Activated CD4-positive, alpha-beta T cell treated with anti-CD3 and anti-CD28 coated beads for 36 hours (primary cell): ENCODE measurements at places on chromosomes 2 and 18. TPM values are rescaled to one million over a fixed set of nuclear protein-coding genes. Genes with fewer than 3 reads are reported as not detected.

HOXD13 gene
- not detected for total RNA-seq

UGT1A10 gene
- total RNA-seq, result not detected

ZNF236 gene
- 13.7 TPM for total RNA-seq

EIPR1 gene
- total RNA-seq, result 38.6 TPM

SRD5A2 gene
- not detected for total RNA-seq

PDCD1 gene
- 37.2 TPM for total RNA-seq

HJURP gene
- 111 TPM for total RNA-seq

CD8B2 gene
- total RNA-seq, result 0.09 TPM

DNA sequence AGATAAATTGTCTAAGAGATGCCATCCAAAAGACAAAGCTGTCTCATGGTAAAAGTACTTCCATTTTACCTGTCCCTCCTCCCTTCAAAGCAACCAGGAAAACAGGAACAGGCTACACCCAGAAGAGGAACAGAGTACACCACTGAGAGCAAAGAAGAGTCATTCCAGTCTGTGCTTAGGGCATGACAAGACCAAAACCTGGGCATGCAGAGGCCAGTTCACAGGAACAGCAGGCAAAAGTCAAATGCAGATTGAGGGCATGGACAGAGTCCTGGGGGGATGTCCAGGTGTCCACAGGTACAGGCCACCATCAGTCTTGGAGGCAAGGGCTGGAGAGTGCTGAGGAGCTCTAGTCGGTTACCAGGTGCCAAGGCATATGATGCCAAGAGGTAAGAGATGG is 23.7 kb downstream of the PLEK start:
- no peak for DNase-seq

DNA sequence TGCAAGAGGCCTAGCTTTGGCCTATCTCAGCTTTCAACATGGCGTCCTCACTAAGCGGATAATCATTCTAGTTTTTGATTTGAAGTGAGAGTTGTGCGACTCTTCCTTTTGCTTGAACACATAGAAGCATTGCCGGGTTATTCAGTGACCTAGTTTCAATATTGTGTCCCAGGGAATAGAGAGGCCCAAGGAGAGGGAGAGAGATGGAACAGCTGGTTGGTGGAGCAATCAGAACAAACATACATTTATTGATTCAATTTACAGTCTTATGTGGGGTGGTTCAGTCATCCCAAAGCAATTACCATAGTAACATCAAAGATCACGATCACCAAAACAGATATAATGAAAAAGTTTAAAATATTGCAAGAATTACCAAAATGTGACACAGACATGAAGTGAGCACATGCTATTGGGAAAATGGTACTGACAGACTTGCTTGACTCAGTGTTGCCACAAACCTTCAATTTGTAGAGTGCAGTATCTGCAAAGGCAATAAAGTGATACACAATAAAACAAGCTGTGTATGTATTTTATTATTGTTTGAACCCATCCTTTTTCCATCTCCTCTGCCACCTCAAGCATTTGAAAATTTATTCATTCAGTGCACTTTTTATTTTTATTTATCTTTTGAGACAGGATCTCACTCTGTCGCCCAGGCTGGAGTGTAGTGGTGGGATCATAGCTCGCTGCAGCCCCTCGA is 30.2 kb downstream of the COPS7B start:
- DNase-seq, result no peak

DNA sequence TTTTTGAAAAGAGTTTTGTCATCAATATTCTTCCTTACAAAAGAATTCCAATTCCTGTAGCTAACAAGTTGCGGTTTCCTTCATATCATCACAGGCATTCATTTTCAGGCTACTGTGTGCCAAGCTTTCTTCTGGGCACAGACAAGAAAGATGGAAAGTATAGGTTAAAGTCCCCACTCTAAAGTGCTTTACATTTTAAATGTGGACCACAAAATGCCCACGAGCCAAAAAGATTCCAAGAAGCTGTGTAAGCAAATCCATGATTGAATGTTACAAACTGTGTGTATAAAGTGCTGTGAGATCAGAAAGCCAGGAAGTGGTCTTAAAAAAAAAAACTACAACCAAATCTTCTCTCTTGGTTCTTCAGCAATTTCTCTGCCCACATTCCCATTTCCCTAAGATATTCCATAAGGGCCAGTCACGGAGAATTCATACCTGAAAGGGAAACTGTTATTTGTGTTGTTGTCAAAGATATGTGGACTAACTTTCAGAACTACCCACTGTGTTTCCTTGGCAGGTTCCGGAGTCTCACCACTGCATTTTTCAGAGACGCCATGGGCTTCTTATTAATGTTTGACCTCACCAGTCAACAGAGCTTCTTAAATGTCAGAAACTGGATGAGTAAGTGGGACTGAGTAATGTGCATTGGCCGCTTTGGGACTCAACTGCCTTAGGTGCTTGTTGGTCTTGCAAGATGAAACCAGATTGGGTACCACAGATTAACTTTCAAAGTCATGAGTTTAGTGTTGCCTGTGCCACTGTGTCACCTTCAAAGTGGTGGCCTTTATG is 55.7 kb downstream of the RAB27B start:
- no peak for DNase-seq

GRCh38 chr2:62408241-62408677 is 97.7 kb downstream of the TMEM17 start:
- no peak for DNase-seq

GRCh38 chr2:23692851-23693605 is 233.9 kb downstream of the ATAD2B start:
- DNase-seq, result no peak

GRCh38 chr2:122168799-122169198 is 413.3 kb downstream of the TSN start:
- DNase-seq, result no peak

- DNase-seq, result peak; percentile 80
These were observed 3.1 kb downstream of the GYPC start for GRCh38 chr2:126658905-126659561.

- no peak for DNase-seq
These were observed 460.5 kb downstream of the TGIF1 start for GRCh38 chr18:3910512-3910911.
